ENCODE measurements at places on chromosomes 1 and 21.

DNA sequence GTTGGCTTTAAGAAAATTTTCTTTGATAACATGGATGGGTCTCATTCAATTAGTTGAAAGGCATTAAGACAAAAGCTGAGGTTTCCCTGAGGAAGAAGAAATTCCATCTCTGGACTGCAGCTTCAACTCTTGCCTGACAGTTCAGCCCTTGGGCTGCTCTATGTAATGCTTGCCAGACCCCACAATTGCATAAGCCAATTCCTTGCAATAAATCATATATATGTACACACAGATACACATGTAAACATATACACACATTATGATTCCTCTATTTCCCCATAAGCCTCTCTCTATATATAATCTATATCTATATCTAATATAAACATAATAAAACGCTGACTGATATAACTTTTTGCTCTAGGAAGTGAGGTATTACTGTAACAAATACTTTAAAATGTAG lies 301.5 kb upstream of the PRMT6 start:
- no peak for DNase-seq

DNA sequence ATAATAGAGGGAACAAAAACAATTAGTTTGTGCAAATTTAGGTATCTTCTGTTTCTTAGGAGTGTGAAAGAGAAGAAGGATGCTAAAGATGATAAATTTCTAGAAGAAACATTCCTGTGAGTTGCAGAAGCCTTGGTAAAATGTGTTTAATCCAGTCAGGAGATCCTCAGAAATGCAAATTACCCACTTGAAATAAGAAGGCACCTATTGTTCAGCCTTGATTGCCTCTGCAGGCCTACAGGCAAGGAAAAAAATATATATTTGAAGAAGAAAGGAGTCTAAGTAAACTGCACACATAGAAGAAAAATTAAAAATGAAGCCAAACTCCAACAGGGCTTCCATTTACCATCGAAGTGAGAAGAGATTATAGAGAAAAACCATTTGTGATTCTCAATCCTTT lies 51.0 kb upstream of the LHX8 start:
- no peak for DNase-seq

DNA sequence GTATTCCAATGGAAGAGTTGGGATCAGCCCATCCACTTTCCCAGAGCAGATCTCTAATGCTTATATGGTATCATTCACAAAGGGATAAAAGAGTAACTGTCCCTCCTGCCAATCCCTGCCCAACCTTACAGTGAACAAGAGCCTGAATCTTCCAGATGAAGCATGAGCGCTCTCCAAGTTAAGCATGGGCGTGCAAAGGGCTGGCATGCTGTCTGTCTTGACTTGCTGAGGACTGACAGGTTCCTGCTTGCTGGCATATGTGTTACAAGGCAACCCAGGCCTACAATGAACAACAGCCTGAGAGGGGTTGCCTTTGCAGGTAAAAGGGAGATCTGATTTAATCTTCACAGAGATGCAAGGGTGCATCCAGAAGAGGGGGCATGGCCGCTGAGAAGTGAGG lies 155.6 kb upstream of the SOD1 start:
- no peak for DNase-seq

DNA sequence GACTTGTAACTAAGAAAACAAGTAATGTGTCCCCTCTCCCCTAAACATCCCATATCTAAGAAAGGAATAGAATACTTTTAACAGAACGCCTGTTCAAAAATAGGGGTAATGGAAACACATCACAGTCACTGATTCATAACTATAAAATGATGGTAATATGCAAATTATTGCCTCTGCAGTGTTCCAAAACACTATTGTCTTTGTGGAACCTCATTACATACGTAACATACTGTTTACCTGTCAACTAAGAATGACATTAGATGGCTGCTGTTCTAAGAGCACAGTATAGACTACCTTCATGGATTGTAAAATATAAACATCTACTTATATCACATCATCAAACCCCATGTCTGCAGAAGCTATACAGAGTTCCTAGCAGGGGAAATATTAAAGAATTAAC lies 3.4 kb upstream of the BCL2L15 start:
- DNase-seq = no peak

DNA sequence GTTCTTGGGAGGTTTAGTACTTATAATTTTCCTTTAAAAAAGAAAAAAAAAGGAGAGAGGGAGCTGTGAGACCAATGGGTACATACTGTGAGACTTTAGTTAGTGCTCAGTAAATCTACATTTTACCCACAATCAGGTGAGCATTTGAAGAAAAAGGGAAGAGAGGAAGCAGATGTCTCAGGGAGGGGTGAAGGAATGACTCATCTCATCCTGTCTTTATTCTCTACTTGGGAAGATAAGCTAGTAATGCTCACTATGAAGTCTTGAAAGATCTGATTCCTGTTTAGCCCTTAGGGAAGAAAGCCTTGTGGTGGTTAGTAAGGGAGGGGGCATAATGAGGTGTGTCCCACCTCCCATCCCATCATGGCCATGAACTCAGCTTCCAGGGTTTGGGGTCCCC lies 112.6 kb downstream of the PLD5 start:
- DNase-seq = no peak

- no peak for DNase-seq
Measured at GRCh38 chr1:10257851-10258250, 47.5 kb downstream of the KIF1B start.

DNA sequence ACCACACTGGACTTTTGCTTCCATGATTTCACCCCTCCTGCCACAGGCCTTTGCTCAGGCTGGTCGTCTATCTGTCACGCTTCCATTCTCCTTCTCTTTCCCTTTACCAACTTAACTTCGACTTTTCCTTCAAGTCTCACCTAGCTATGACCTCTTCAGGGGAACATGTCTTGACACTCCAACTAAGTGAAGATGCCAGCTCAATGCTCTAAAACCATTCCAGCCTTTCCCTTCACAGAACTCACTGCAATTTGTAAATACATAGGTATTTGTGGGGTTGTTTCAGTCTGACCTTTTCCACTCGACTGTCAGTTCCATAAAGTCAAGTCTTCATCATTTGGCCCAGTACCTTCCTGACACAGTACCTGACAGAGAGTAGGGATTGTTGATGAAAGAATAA lies 358.6 kb upstream of the CAMK1G start:
- DNase-seq = no peak

GRCh38 chr1:208108646-208109330 lies 135.4 kb downstream of the PLXNA2 start:
- no peak for DNase-seq

DNA sequence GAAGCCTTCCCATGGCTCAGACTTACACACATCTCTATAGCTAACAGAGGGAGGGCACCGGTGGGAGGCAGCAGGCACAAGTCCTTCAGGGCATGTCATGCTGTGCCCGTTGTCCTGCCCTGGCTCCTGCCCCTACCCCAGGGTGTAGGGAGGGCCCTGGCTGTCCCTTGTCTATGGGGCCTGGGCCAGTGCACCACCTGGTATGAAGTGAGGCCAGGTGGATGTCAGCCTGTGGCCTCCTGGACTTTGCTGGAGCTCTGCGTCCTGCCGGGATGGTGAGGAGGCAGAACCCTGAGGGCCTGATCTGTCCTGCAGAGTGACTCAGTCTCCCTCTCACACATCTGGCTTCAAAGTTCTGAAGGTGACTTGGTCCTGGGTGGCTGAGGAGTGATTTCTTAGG lies 47.3 kb upstream of the GPR37L1 start:
- no peak for DNase-seq

DNA sequence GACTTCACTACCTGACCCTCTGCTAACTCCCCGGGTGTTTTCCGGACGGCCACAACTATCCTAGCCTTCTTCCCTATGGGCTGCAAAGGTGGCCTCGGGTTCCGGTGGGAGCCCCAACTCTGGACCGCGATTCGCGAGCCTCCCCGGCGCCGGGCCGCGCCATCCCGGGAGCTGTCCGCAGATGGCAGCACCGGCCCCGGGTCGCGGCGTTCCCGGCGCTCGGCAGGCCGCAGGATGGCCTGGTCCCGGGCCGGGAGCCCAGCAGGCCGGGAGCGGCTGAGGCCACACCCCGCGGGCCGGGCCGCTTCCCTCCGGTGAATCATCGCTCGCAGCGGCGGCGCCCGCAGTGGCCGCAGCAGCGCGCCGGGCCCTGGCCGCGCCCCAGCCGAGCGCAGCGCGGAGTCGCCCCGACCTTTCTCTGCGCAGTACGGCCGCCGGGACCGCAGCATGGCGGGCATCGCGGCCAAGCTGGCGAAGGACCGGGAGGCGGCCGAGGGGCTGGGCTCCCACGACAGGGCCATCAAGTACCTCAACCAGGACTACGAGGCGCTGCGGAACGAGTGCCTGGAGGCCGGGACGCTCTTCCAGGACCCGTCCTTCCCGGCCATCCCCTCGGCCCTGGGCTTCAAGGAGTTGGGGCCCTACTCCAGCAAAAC lies at the start of gene CAPN2:
TSS of gene CAPN2 (plus strand) at position 346 of the 656 bp plus-strand sequence. CDS start at position 448, 102 bp downstream.
- DNase-seq = no peak

- no peak for DNase-seq
Measured at GRCh38 chr21:31354604-31355443, 10.8 kb upstream of the TIAM1 start.

GRCh38 chr1:170445096-170445495 lies 86.9 kb upstream of the GORAB start:
- DNase-seq = no peak

DNA sequence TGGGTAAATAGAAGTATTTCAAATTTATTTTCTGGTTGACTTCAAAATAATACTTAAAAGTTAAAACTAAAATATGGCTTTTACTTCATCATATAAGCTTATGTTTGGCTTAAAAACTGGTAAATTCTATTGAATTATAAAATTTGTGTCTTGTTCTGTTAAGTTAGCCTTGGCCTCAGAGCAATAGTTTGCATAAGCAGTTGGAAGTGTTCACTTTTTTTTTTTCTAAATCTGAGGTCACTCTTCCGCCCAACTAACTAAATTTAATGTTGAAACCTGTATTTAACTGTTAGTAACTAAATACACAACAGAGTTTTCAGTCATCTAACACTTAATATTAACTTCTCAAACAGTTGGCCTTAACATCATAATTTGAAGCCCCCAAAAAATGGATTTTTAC lies 871.7 kb upstream of the ADAMTS5 start:
- DNase-seq = no peak

DNA sequence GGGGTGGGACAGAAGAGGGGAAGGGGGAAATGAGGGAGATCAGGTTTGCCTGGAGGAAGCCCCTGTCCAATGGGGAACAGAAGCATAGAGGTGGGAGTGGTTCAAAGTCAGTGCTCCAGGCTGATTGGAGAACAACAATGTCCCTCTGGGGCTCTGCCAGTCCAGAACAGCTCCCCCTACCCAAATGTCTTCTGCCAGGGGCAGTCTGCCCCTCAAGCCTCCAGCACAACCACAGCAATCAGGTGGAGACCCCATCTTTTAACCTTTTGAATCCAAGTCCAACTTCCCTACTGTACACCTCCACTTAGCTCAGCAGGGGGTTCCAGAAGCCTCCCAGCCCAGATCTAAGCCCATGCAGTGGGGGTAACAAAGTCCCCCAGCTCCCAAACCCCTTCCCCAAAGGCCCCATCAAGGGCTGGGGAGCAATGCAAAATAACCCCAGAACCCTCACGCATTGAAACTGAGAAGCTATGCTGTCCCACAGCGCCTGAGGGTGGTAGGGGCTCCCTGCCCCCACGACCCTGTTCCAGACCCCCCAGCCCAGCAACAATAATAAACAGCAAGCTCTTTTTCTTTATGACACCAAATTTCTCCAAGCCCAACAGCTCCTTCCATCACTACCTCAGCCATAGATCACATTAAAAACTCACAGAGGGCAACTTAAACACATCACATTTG lies 3.3 kb downstream of the AHDC1 start:
- peak; percentile 46 for DNase-seq

DNA sequence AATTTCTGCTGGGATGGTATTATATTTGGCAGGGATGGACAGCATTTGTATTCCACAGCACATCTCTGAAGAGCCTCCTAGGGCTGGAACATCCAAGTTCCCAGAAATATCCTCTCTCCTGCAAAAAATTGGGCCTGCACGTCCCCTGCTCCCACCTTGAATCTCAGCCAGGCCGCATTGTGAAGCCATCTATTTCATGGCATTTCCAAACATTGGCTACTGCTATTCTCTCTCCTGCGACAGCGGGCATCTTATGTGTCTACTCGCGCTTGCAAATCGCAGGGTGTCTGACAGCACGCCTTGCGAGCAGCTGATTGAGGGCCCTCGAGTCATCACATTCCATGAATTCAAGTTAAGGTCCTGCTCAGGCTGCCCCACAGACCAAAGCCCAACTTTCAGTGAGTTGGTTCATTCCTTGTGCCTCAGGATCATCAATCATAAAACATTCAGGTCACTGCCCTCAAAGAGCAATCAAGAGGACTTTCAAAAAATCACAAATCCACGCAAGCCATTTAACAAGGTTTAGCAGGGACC lies 15.8 kb downstream of the RGS8 start:
- DNase-seq = no peak

GRCh38 chr1:156748670-156749418 lies 2.6 kb downstream of the HDGF start:
- no peak for DNase-seq

DNA sequence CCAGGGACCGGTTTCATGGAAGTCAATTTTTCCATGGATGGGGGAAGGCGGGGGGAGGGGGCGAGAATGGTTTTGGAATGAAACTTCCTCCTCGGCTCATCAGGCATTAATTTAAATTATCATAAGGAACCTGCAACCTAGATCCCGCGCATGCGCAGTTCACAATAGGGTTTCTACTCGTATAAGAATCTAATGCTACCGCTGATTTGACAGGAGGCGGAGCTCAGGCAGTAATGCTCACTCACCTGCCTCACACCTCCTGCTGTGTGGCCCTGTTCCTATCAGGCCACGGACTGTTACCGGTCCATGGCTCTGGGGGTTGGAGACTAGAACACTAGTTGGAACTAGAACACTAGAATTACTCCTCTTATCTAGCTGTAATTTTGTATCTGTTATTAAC lies 38.0 kb downstream of the PRRX1 start:
- no peak for DNase-seq

- no peak for DNase-seq
Measured at GRCh38 chr1:12383786-12384185, 154.0 kb downstream of the VPS13D start.

GRCh38 chr1:197302775-197303174 lies 34.7 kb downstream of the CRB1 start:
- no peak for DNase-seq

DNA sequence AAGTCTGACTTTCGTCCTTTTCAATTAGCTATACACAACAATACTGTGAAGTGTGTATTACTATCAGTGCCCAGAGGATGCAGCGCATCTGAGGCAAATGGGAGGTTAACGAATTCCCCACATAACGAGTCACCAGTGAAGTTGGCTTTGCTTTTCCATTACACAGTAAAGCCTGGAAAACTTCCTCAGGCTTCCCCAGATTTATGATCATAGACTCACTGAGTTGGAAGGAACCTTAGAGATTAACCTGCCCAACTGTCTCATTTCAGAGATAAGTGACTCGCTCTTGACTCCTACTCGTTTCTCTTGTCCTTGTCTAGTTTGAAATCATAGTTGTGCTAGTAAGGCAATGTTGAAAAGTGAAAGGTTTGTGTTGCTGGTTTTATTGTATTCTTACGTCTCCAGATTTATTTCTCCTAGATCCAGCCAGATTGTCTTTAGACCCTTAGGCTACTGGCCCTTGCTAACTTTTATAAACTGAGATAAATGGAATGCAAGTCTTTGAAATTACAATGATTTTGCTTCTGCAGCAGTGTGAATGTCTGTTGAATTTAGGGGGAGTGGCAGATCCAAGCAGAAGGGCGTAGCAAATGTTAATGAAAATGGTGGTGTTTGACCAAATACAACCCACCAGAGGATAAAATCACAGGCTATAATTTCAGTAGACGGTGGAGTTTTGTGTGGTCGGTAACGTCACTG lies 17.3 kb downstream of the S1PR1 start:
- no peak for DNase-seq

GRCh38 chr1:177092001-177092400 lies 72.5 kb downstream of the ASTN1 start:
- DNase-seq = no peak

- DNase-seq = no peak
Measured at GRCh38 chr1:52636721-52637695, 4.0 kb downstream of the SHISAL2A start.

Measured in DMS 273 treated with DMSO at 0.1 percent for 48 hours (cell line).